ENCODE measurements at places on chromosomes 2 and 18. TPM values are rescaled to one million over a fixed set of nuclear protein-coding genes. Genes with fewer than 3 reads are reported as not detected.

The ODC1 gene
- 200 TPM for total RNA-seq

The DNAJC5G gene
- total RNA-seq = not detected

The DIPK1C gene
- not detected for total RNA-seq

The DYSF gene
- total RNA-seq = 0.13 TPM

The NT5DC4 gene
- 2.1 TPM for total RNA-seq

The TLX2 gene
- total RNA-seq = not detected

The ZNF516 gene
- 21.7 TPM for total RNA-seq
